ENCODE measurements at places on chromosomes 16 and 17. TPM values are rescaled to one million over a fixed set of nuclear protein-coding genes. Genes with fewer than 3 reads are reported as not detected.
A peak's percentile ranks its signal among the peaks of the same experiment; 100 is the strongest.

DNA sequence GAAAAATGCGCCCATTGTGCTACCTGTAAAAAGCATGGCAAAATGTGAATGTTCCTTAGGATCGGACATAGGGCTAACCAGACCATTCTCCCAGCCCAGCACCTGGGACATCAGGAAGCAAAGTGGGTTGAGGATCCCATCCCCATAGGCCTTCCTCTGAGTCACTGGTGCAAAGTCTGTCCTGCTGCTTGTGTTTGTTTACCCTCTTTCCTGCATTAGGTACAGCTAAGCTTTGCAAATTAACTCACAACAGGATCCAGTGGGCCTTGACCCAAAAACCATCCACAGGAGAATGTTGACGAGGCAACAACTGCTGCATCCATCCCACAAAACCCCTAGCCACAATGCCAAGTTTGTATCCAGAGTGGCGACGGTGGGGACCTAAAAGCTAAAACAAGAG lies 106.2 kb downstream of the GRIN2A start:
- DNase-seq: no peak

The PPL gene
- not detected for total RNA-seq

The FBXO47 gene
- total RNA-seq: not detected

The TMC8 gene
- total RNA-seq: 540 TPM

GRCh38 chr16:65497571-65497970 lies 375.7 kb upstream of the CDH11 start:
- no peak for DNase-seq

- DNase-seq: no peak
These were observed 235.2 kb upstream of the SOX9 start for GRCh38 chr17:71885662-71886061.

DNA sequence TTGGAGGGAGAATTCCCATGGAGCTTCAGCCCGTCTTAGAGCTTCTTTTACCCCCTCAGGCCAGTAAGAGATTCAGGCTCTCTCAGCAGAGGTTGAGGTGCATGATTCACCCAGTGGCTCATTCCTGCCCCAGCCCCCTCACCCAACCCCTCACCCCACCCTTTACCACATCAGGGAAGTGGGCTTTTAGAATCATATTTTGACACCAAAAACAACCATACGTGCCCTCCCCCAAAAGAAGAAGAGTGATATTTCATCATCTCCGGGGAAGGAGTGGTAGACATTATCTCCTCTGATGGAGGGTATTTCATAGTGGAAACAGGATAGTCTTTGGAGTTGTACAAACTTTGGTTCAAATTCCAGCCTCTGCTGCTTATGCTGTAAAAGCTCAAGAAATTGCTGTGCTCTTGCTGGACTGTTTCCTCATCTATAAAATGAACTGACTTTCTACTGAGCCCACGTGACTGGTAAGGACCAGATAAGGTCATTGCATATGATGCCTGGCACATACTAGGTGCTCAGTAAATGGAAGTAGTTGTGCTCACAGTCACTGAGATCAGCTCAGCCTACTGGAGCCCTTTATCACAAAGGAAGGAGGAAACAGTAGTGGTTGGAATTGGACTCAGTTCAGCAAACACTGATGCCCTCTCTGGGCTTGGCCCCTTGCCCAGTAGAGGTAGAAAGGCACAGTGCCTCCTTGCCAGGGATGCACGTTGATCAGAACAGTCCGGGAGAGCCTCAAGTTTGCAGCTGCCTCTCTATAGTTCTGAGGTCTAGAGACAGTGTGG lies 18.3 kb upstream of the CCL5 start:
- DNase-seq: no peak

- no peak for DNase-seq
These were observed at the start of gene CRHR1 for GRCh38 chr17:45784293-45784740. TSS of gene CRHR1 (plus strand) at chr17:45784320. CDS start at chr17:45784545, 225 bp downstream.

DNA sequence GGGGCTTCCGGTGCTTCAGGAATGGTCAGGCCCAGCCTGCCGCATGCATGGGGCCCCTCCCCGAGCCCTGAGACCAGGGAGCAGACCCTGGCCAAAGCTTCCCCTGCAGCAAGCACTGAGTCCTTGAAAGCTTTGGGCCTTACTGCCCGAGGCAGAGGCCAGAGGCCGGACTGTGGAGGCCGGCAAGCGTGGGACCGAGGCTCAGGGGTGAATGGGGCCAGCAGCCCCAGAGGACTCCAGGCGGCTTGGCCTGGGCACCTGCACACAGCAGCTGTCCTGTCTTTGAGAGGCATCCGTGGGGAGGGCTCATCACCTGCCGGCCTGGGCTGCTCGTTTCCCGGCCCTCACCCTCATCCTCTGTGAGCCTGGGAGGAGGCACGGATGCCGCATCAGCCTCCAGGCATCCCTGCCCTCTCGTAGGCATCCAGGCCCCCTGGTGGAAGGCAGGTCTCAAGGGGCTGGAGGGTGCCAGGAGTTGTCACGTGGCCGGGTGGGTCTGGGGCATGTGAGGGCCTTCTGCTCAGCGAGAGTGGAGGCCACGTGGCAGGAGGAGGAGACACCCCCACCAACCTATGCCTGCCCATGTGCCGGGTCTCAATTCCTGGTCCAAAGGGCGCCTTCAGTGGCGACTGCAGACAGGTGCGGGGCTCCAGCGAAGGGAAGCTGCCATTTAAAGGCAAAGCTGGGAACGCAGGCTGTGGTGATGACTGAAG lies 31.4 kb downstream of the CACNA1H start:
- DNase-seq: no peak

The RRN3 gene
- 27.3 TPM for total RNA-seq

The ITGAE gene
- 23.6 TPM for total RNA-seq

The KRT15 gene
- not detected for total RNA-seq

- DNase-seq: no peak
These were observed 1.0 kb downstream of the ITGA3 start for GRCh38 chr17:50056961-50057330.

The CD19 gene
- 0.24 TPM for total RNA-seq

The CD79B gene
- 13.6 TPM for total RNA-seq

DNA sequence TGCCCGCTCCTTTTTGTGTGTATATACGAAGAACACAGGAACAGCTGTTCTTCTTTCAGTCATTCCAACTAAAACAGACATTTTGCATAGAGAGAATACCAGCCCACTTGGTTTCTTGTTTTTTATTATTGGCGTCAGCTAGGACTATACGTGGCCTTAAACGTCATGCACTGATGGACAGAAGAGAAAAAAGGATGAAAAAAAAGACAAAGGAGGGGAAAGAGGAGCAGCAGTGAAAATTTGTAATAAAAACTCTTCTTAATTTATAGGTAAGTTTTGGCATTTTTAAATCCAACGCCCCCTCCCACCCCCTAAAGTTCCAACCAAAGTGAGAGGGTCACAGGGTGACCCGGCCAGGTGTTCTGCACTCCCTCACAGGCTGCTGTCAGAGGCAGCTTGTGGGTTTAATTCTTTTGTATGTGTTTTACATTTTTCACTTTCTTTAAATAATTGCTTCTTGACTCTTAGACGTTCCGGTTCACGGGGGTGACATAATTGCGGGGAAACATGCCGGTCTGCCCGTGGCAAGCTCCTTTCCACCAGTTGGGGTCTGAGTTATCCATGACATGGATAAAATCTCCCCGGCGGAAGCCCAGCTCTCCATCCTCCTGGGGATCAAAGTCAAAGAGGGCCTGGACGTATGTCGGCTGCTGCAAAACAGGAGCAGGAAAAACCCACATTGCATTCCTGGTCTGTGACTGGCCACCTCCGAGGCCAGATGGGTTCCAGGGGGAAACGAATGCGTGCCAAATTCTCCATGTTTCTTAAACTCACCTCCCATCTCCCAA lies 30.9 kb upstream of the SLC25A19 start:
- no peak for DNase-seq

The ERAL1 gene
- 50.0 TPM for total RNA-seq

The BBS2 gene
- 14.7 TPM for total RNA-seq

DNA sequence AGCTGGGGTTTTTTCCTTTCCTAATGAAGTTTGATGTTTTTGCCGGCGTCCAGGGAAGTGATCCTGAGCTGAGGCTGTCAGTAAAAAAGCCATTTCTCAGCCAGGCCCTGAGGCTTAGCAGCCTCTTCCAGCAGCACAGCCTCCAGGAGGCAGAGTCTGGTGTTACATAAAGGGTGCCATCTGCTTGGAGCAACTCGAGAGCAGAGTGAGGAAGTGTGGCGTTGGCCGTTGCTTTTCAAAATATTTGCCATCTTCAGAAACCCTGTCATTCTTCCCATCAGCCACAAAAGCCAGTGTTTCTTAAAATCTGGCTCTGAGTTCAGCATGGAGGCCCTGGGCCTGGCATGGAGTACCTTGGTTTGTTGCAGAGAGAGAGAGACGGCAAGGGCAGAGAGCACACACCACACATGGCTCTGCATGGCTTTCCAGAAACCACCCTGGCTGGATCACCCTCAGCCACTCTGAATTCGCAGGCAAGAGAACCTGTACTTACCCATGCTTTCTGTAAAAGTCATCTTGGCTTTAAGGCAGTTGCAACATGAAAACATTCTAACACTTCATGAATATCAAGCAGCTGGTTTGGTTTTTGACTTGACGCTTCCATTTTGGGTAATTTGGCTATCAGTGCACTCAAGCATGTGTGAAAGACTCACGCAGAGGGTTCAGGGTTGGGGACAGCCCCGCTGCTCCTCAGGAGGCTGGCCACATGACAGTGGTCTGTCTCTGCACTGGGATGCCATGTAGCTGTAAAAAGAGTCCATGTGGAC lies 21.0 kb downstream of the PMM2 start:
- DNase-seq: no peak

The SPN gene
- 152 TPM for total RNA-seq

- DNase-seq: no peak
These were observed 530.1 kb downstream of the KCNJ2 start for GRCh38 chr17:70699408-70699807.

- no peak for DNase-seq
These were observed 164.1 kb downstream of the CMIP start for GRCh38 chr16:81608523-81609209.

GRCh38 chr17:10251212-10251948 lies 53.0 kb upstream of the GAS7 start:
- no peak for DNase-seq

DNA sequence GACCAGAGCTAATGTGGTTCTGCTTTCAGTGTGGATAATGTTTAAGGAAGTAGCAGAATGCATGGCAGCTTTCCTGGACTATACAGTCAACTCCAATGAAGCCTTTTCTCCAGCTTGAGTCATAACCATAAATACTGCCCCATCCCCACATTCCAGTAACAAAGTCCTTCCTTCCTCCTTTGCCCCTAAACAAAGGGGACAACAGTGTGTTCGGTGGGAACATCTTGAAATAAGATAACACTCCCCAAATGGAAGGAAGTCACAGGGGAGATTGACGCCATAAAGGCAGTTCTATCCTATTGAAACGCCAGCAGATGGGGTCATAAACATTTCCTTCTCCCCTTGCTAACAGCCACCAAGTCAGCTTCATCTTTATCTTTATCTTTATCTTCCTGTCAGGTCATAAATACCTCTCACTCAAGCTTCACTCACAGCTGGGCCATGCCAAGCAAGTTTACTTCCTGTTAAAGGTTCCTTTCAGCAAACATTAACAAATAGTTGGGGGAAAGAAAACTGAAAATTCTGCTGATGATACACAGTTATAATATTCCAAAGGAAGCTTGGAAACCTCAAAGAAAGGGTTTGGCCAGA lies 136.7 kb downstream of the SNX11 start:
- DNase-seq: no peak

DNA sequence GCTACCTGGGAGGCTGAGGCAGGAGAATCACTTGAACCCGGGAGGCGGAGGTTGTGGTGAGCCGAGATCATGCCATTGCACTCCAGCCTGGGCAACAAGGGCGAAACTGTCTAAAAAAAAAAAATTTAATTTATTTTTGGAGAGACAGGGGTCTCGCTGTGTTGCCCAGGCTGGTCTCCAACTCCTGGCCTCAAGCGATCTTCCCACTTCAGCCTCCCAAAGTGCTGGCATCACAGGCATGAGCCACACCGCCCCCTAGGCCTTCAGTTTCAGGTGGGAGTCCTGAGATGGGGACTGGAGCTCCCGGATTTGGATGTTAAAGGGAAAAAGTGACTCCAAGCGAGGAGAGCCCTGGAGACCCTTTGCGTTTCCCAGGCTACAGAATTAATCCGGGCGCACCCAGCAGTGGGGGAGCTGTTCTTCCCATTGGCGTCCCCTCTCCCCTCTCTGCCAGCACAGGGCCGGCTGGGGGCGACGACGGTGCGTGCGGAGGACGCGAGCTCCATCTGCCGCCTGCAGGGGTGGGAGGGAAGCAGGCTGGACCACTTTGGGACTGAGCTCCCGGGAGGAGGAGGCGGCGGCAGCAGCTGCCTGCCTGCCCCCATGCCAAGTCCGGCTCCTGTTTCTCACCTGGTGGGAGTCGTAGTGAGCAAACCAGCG lies 49.3 kb upstream of the USP7 start:
- no peak for DNase-seq

GRCh38 chr17:27259356-27259755 lies 34.6 kb upstream of the WSB1 start:
- no peak for DNase-seq

GRCh38 chr17:57432507-57433277 lies 176.4 kb downstream of the MSI2 start:
- DNase-seq: no peak

The LYZL6 gene
- total RNA-seq: not detected

The KRTAP17-1 gene
- not detected for total RNA-seq

The MT1H gene
- total RNA-seq: not detected

DNA sequence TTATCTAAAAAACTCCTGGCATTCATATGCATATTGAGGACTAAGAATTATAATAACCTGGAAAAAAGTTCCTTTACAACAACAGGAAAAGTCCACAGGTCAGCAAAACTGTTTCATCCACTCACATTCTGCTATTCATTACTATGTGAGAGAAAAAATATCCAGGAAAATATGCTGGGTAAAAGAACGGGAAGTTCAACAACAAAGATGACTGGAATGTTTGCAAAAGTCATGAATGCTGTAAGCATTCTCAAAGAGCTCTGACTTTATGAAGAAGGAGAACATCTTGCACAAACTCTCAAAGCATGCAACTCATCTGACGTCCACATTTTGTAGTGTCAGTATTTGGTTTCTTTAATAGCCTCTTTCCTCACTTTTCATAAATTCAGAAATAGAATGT lies 56.9 kb upstream of the ALDH3A1 start:
- no peak for DNase-seq

GRCh38 chr17:78013683-78014467 lies 55.4 kb downstream of the TNRC6C start:
- DNase-seq: peak; percentile 61

DNA sequence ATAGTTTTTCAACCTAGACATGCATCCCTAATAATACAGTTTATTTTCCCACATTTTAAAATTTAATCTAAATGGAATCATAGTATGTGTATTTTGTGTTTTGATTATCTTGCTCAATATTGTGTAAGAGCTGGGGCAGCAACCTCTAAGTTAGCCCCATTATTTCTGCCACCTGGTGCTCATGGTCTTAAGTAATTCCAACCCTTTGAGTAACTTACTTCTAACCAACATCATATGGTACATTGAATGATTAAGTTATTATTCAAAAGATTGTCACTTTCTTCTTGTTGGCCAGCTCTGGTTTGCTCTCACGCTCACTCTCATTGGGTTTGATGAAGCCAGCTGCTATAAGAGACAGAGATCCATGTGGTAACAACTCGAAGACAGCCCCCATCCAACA lies 3.9 kb upstream of the KRTAP4-3 start:
- no peak for DNase-seq

GRCh38 chr16:30379158-30379783 lies 3.1 kb downstream of the SEPTIN1 start:
- DNase-seq: no peak

GRCh38 chr16:3716831-3717234 lies 491 bp downstream of the TRAP1 start:
- no peak for DNase-seq

The PHKB gene
- total RNA-seq: 46.8 TPM

All from naive thymus-derived CD4-positive, alpha-beta T cell (primary cell).